ENCODE measurements at places on chromosomes 5 and 9.

GRCh38 chr9:108850293-108850897 lies 5.4 kb downstream of the ACTL7B start:
- peak; percentile 10 for DNase-seq

DNA sequence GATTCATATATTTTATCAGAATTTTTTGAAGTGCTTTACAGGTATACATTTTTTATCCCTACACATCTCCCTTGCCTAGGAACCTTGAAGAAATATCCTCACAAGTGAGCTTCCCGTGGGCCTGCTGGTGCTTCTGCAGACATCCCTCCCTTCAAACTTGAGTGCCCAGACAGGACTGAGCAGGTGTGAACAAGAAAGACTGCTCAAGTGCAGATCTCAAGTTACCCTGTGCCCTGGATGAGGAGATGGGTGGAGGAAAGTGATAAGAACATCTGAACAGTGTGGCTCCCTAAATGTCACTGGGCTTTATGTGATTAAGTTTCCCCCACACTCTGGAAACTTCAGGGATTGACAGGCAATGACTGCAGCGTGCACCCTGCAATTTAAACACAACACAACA lies 209.8 kb downstream of the TLE1 start:
- DNase-seq, result no peak

GRCh38 chr5:100855295-100855694 lies 47.8 kb downstream of the ST8SIA4 start:
- no peak for DNase-seq

DNA sequence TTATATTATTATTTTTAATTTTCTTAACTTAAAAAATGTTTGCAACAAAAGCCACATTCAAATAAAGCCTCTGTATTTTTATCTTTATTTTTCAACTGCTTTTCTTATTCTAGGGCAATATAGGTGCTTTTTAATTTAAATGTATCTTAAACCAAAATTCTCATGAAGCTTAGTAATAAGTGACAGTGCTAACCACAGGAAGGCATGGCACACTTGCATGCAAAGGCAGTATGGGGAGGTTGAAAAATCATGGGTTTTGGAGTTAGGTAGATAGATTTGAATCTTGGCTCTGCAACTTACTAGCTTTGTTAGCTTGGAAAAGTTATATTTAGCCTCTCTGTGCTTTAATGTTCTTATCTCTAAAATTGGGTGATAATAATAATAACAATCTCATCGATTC lies 458.0 kb downstream of the DMAC1 start:
- DNase-seq, result no peak

GRCh38 chr9:125591888-125592287 lies 115.1 kb downstream of the MAPKAP1 start:
- DNase-seq, result no peak

DNA sequence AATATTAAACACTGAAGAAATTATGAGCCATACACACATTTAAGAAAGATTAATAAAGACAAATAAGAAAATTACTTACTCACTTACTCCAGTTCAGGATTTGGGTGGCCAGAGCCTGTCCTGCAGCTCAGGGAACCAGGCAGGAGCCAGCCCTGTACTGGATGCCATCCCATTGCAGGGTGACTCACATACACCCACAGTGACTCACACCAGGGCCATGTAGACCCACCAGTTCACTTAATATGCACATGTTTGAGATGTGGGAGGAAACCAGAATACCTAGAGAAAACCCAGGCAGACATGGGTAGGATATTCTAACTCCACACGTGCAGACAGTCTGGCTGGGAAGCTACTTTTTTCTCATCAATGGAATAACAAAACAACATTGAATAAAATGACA lies 49.6 kb upstream of the ADRB2 start:
- DNase-seq, result no peak

GRCh38 chr5:32301891-32302290 lies 10.8 kb downstream of the MTMR12 start:
- no peak for DNase-seq

DNA sequence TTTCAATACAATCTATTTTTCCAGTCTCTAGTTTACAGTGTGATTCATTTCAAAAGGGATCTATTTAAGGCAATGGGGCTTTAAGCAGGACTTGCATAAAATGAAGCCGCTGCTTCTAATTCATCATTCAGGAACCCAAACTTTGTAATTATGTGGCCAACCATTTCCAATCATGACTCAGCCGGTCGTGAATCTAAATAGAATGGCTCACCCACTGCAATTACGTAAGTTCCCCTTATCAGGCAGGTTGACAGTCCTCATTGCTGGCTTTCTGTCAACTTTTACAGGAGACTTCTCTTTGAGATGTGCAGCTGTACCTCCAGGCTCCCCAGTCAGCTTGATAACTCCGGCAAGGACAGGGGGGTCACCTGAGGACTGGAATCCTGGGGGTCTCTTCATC lies 152.8 kb upstream of the DAP start:
- DNase-seq, result no peak

GRCh38 chr9:81829195-81829882 lies 98.9 kb upstream of the SPATA31D4 start:
- peak; percentile 74 for DNase-seq

DNA sequence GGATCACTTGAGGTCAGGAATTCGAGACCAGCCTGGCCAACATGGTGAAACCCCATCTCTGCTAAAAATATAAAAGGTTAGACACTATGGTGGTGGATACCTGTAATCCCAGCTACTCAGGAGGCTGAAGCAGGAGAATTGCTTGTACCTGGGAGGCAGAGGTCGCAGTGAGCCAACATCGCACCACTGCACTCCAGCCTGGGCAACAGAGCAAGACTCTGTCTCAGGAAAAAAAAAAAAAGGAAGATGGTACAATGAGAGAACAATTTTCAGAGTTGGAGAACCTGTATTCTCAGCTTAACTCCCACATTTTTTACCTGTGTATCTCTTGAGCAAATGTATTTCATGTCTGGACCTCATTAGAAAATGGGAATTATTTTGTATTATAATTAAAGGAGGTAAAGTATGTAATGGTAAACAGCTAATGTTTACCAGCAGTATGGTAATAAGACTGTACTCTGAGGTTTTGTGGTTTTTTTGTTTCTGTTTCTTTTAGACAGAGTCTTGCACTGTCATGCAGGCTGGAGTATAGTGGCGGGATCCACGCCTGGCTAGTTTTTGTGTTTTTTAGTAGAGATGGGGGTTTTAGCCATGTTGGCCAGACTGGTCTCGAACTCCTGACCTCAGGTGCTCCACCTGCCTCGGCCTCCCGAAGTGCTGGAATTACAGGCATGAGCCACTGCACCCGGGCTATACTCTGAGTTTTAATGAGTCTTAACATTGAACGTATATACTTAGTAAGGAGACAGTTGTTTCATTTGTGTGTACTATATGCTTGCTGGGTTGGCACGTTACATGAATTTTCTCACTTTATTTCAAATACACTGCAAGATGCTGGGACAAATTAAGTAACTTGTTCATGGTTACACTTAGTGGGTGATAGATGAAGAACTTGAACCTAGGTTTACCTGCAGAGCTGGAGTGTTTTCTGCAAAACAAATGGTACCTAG lies 16.2 kb downstream of the UHRF2 start:
- DNase-seq, result no peak

DNA sequence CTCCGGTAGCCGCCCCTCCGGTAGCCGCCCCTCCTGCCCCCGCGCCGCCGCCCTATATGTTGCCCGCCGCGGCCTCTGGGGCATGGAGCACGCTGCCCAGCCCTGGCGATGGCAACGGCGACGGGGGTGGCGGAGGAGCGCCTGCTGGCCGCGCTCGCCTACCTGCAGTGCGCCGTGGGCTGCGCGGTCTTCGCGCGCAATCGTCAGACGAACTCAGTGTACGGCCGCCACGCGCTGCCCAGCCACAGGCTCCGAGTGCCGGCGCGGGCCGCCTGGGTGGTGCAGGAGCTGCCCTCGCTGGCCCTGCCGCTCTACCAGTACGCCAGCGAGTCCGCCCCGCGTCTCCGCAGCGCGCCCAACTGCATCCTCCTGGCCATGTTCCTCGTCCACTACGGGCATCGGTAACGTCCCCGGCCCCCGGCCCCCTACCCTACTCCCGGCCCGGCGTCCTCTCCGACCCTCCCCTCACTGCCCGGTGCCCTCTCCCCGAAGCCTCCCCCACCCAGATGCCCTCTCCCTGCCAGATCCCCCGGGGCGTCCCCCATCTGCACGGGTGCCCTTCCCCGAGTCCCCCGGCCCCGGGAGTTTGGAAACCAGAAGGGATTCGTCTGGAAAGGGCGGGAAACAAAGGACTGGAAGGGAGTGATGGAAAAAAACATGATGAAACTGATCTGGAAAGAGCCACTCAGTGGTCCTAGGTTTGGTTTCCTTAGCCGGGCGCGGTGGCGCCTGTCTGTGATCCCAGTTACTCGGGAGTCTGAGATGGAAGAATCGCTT lies 417 bp downstream of the SRD5A1 start:
- DNase-seq, result peak; percentile 29

DNA sequence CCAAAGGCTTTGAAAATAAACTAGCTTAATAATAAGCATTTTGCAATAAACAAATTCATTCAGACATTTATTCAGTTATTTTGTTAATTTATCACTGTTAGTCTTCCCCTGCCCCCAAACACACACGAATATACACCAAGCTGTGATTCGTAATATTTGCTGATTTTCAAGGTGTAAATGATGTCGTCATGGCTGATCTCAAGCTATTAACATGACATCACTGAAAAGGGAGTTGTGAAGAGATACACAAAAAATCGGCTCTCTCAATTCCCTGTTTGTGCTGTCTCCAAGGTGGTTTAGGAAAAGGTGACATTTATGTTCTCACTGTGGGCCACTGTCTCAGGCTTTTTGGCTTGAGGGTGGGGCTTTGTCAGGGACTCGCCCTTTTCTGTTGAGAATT lies 413.3 kb downstream of the CDH9 start:
- no peak for DNase-seq

- DNase-seq, result no peak
Measured at GRCh38 chr5:107809201-107810034, 138.7 kb upstream of the EFNA5 start.

DNA sequence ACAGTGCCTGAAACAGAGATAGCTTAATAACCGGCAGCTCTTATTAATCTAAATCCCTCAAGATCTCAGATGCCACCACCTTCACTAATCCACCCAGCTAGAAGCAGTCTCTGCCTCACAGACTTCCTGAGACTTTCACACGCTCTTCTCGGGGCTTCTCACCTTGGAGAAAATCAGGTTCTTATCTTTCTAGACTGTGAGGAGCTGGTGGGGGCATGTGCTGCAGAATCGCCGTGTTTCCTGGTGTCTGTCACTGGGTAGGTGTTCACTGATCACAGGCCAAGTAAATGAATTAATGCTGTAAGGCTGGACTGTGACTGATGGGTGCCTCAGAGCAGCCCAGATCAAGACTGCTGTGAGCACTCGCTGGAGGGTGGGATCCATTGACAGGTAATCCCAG lies 101.7 kb downstream of the PSD2 start:
- no peak for DNase-seq

GRCh38 chr5:54450542-54450941 lies 5.0 kb upstream of the HSPB3 start:
- no peak for DNase-seq

- no peak for DNase-seq
Measured at GRCh38 chr9:87991151-87991870, 17.0 kb upstream of the CDK20 start.

DNA sequence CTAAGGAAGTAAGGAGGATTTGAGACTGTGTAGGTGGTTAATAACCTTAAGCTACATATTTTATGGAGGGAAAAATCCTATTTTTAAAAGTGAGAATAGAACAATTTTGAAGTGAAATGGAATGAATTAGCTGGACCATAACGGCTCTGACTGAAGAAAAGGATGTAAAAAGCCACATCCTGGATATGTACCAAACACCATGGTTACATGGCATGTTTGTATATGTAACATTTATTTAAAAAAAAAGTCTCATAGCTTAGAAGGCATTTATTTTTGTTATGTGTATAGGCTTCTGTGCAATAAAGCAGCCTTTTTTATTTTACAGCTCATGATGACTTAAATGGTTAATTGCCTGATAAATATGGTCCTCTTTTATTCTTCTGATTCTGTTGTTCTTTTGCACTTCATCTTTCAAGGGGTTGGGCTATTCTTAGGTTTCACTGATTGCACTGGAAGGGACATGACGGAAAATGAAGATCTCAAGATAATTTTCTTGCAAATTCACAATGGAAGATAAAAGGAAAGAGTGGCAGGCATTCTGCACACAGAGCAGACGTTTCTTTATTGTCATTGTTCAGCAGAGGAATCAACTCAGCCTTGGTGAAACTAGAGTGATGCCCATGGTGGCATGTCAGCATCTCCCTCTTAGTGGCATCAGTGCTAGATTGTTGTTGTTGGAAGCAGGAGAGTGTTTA lies 63.1 kb downstream of the DOCK8 start:
- DNase-seq, result no peak

- no peak for DNase-seq
Measured at GRCh38 chr9:87875831-87876545, 6.7 kb upstream of the SPATA31E1 start.

GRCh38 chr9:134929193-134930158 lies 11.8 kb upstream of the FCN1 start:
- DNase-seq, result no peak

DNA sequence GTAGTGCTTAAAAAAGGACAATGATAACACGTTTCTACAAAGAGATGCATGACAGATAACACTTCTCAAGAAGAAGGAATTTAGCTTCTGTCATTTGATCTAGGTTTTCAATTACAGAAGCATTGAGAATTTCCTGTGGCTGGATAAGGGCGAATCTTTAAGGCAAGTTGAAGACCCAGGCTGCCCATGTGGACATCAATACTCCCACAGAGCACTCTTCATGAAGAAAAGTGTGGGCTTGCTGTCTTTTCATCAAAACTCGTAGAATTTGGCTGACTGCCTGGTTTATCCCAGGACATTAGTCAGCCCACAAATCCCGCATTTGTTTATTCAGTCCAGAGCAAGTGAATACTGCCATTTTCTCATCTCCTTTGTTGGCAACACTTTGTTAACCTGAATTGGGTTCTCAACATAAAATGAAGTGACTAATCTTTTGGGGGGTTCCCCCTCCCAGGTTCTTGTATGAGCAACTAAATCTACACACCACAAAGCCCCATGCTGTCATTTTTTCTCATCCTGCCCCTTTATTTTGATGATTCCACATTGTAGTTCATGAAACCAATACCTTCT lies 43.4 kb upstream of the CDKN2B start:
- no peak for DNase-seq

- no peak for DNase-seq
Measured at GRCh38 chr9:97411440-97411788, 482 bp upstream of the TDRD7 start.

DNA sequence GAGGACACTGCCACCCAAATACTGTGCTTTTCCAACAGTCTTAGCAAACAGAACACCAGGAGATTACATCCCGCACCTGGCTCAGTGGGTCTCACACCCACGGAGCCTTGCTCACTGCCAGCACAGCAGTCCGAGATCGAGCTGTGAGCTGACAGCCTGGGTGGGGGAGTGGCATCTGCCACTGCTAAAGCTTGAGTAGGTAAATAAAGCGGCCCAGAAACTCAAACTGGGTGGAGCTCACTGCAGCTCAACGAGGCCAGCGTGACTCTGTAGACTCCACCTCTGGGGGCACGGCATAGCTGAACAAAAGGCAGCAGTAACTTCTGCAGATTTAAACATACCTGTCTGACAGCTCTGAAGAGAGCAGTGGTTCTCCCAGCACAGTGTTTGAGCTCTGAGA lies 28.8 kb downstream of the EPB41L4A start:
- no peak for DNase-seq
